NCI-H1105 (cell line): ENCODE measurements at places on chromosomes 11 and 22.

DNA sequence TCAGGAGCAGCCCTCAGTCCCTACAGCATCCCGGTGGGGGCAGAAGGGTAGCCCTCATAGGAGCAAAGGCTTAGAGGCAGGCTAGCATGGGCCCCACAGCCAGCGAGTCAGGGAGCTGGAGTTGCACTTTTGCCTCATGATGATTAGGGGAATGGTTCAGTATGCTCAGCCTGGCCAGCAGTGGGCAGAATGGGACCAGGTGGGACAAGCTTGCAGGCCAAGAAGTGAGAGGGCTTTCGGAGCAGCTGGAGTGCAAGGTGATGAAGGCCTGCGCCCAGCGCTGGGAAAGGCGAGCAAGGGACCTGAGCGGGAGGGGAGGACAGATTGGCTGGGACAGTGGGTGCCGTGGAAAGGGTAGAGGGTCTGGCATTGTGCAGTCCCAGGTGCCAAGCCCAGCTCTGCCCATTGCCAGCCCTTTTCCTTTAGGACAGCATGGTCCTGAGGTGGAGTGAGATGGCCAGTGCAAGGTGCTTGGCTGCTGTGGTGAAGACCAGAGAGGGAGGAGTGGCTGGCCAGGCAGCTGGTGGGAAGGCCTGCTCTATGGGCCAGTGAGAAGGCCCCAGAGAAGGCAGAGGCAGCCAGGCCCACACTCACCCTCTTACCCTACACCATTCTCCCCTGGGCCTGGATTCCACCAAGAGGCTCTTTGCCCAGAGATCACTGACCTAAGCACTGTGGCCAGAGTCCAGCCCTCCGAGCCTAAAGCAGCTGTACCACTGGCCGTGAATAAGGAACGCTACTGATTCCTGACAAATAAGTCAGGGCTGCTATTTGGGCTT lies 47.9 kb upstream of the SUSD2 start:
- DNase-seq: no peak

GRCh38 chr11:70611821-70612220 lies 213.5 kb downstream of the CTTN start:
- DNase-seq: no peak

GRCh38 chr22:33524511-33525260 lies 395.6 kb downstream of the LARGE1 start:
- DNase-seq: no peak

GRCh38 chr11:19890308-19890707 lies 177.7 kb downstream of the NAV2 start:
- DNase-seq: no peak

- no peak for DNase-seq
Measured at GRCh38 chr22:38712486-38713207, 6.9 kb downstream of the GTPBP1 start.

DNA sequence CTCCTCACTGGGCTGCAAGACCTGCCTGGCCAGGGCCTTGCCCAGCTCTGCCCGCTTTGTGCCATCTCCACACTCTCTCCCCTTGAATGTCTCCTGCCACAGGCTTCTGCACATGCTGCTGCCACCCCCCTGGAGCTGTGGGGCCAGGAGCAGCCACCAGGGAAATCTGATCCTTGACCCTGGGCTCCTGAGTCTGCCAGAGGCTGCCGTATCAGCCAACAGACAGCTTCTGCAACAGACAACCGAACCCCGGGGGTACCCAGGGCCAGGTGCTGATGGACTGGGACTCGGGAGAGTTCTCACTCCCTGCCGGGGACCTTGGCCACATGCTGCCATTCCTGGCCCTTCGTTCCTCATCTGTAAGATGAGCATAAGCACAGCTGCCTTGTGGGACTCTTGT lies 3.3 kb upstream of the PPARA start:
- DNase-seq: no peak

GRCh38 chr22:22884888-22885840 lies 2.5 kb upstream of the IGLL5 start:
- no peak for DNase-seq

DNA sequence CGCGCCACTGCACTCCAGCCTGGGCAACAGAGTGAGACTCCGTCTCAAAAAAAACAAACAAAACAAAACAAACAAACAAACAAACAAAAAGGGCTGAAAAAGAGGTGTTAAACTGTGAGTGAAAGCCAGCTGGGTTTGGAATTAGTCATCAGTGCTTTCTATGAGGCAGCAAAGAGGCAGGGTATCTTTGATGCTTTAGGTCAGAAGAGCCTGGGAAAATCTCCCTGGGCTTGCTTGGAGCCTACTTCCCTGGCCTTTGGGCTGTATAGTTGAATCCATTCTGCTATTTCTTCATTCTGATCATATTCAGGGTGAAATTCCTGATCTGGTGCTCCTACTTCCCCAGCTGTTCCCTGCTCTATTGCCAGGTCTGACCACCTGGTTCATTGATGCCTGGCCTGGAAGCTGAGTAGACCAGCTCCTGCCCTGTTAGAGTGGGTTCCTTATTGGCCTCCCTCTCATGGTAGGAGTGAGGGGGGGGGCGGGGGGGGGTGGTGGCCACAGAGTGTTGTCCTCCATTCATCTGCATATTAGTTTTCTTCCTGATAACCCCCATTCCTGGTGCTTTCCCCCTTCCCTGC lies 65.6 kb downstream of the INSC start:
- no peak for DNase-seq

DNA sequence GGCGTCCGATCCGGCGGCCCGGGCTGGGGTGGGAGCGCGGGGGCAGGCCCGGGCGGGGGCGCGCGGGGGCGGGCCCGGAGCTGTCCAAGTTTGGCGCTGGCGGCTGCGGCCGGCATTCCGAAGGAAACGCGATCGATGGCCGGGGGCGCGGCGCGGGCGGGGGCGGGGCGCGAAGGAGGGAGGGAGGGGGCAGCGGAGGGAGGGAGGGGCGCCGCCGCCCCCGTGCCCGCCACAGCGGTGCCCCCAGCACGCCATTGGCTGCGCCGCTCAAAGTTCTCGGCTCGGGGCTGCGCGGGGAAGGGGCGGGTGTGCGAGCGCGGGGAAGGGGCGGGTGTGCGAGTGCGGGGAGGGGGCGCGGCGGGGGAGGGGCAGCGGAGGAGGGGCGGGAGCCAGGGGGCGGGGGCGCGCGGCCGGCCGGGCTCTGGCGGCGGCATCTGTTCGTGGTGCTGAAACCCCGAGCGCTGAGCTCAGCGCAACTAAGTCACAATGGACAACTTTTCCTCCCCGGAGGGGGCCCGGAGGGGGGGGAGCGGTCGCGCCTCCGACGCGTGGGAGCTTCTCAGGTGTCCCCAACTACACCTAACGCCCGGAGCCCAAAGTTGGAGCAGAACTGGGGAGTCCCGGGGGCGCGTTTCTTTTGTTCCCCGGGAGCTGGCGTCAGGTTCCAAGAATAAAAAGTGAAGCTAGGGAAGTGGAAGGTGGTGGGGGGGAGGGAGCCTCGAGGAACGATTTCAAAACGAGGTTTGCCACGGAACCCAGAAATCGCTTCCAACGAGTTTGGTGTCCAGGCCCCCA lies 2.2 kb downstream of the PHF21B start:
- peak; percentile 69 for DNase-seq

GRCh38 chr11:48051217-48051830 lies 71.0 kb downstream of the PTPRJ start:
- DNase-seq: no peak

GRCh38 chr22:29257751-29258181 lies 10.0 kb downstream of the RHBDD3 start:
- no peak for DNase-seq

DNA sequence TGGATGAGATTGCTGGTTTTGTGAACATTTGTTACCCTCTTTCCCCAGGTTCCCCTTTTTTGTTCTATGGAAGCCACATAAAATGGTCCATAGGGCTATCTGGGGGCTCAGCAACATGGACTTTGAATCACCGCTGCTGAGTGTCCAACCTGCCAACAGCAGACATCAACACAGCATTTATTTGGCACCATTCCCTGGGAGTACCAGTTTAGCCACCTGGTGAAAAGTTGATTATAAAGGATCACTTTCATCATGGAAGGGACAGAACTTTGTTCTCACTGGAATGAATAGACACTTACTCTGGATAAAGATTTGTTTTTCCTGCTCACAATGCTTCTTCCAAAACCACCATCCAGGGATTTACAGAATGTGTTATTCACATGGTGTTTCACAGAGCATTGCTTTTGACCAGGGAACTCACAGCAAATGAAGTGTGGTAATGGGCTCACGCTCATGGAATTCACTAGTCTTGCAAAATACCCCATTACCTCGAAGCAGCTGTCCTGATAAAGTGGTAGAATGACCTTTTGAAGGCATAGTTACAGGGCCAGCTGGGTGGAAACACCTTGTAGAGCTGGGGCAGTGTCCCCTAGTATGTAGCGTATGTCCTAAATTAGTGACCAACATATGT lies 43.9 kb downstream of the ADM start:
- no peak for DNase-seq

- DNase-seq: peak; percentile 88
Measured at GRCh38 chr11:59171508-59172322, at the start of gene DTX4. DTX4 (plus strand) TSS chr11:59172132; CDS start chr11:59172596, 464 bp downstream.

- DNase-seq: no peak
Measured at GRCh38 chr11:12900496-12900895, 108.6 kb upstream of the RASSF10 start.

DNA sequence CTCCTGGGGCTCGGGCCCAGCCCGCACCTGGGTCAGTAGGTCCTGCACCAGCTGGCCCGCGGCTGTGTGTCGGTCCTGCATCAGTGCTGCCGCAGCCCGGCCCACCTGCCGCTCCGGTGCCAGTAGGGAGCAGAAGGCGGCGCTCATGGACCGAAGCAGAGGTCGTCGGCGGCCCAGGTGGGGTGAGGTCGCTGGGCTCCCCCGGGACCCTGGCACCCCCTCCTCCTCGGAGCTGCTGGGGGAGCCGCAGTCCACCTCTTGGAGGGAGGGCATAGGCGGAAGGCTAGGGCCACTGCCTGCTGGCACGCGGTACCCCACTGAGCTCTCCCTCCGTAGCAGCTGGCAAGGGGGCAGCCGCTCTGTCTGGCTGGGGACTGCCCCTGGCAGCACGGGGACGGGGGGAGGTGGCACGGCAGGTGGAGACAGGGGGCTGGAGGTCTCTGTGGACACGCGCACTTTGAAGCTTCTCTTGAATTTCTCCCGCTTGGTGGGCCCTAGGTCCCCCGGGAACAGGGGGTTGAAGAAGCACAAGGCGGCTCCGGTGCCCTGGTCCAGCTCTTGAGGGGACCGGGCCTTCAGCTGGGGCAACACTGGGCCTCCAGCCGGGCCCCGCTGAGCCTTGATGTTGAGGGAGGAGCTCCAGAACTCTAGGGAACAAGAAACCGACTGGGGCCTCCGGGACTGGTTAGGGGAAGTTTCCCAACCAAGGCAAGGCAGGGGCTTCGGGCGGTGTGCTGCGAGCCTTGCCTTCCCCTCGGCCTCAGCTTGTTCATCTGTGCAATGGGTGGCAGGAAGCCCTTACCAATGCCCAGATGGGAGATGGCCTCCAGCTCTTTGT lies 1.4 kb downstream of the RIN1 start:
- no peak for DNase-seq

- DNase-seq: no peak
Measured at GRCh38 chr22:31081963-31082605, 966 bp downstream of the SMTN start.

- no peak for DNase-seq
Measured at GRCh38 chr11:76215941-76216340, 9.6 kb upstream of the WNT11 start.

GRCh38 chr11:80559942-80560341 lies 1119.1 kb upstream of the TENM4 start:
- DNase-seq: no peak
